ENCODE measurements at places on chromosomes 11 and 22.

DNA sequence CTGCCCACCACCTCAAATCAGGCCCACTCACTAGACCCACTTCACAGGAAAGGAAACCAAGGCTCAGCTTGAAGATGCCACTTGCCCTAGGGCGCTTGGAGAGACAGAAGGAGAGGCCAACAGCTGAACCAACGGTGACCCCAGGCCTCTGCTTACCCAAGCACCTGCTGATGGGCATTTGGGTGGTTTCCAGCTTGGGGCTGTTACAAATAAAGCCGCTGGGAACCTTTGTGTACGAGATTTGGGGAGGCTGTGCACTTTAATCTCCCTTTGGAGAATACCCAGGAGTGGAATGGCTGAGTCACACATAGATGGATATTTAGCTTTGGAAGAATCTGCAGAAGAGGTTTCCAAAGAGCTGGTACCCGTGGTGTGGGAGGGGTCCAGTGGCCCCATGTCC, 50.9 kb upstream of the LINC01488 start:
- no peak for DNase-seq

DNA sequence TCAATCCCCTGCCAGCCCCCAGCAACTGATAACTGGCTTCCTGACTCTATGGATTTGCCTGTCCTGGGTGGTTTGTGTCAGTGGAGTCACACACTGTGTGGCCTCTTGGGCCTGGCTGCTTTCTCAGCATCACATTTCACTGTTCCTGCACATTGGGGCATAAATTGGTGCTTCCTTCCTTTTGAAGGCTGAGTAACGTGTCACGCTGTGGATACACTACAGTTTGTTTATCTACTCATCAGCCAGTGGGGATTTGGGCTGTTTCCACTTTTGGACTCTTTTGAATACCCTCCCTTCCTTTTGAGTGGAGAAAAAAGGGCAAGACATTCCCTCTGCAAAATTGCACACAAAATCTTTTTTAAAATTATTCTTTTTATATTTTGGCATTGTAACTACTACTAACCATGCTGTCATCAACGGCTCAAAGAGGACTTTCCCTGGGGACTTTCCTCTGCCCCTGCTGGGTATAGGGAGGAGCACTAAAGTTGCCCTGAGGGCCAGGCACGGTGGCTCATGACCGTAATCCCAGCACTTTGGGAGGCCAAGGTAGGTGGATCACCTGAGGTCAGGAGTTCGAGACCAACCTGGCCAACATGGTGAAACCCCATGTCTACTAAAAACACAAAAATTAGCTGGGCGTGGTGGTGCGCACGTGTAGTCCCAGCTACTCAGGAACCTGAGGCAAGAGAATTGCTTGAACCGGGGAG, 7.8 kb upstream of the CELSR1 start:
- DNase-seq: no peak

- no peak for DNase-seq
Observed at GRCh38 chr11:120142441-120143100, 4.7 kb upstream of the TRIM29 start.

DNA sequence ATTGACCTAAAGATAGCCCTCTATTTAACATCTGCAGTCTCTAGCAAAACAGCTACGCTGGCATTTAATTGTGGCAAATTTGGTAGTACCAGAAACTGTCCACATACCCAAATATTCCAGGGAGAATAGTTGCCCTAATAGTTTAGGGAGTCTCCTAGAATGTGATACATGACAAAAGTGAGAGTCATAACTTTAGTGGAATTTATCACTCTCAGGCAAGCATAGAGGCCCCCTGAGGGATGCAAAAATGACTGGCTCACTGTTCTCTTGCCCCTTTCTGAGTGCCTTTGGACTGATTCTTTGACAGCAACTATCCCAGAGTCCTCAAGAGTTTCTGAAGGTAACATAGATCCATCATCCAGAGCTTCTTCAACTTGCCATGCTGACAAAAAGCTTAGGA, 2.3 kb upstream of the OR51B4 start:
- no peak for DNase-seq

DNA sequence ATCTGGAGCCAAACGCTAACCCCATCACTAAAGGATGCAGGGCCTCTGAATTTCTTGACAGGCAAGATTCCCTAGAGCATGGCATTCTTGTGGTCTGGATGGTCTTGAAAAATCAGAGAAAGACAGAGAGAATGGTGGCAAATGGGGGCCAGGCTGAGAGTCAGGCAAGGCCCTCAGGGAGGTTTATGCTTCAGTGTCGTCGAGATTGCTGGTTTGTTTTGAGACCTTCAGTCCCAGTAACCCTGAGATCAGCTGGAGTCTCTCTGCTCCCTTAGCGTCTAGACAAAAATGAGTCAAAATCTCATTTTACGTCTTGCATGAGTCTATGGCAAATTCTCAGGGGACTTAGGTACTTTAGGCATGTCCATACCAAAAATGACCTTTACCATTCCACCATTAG, 539.3 kb downstream of the SOX6 start:
- no peak for DNase-seq

DNA sequence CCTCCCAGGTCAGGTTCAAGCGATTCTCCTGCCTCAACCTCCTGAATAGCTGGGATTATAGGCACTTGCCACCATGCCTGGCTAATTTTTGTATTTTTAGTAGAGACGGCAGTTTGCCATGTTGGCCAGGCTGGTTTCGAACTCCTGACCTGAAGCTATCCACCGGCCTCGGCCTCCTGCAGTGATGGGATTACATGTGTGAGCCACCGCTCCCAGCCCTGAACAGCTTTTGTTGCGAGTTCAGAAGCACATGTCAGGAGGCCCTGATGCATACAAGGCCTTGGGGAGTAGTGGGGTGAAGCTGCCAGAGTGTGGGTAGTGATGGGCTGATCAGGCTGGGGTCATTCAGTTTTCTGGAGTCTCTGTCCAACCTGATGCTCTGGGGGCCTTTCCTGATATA, 117.0 kb upstream of the C11orf87 start:
- no peak for DNase-seq

GRCh38 chr22:46026899-46027210, 49.9 kb upstream of the WNT7B start:
- no peak for DNase-seq

DNA sequence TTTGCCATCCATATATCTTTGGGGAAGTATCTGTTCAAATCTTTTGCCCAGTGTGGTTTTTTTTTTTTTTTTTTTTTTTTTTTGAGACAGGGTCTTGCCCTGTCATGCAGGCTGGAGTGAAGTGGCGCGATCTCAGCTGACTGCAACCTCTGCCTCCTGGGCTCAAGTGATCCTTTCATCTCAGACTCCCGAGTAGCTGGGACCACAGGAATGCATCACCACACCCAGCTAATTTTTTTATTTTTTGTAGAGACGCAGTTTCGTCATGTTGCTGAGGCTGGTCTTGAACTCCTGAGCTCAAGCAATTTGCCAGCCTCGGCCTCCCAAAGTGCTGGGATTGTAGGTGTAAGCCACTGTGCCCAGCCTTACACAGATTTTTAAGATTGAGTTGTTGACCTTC, 4.8 kb upstream of the FAM118A start:
- no peak for DNase-seq

DNA sequence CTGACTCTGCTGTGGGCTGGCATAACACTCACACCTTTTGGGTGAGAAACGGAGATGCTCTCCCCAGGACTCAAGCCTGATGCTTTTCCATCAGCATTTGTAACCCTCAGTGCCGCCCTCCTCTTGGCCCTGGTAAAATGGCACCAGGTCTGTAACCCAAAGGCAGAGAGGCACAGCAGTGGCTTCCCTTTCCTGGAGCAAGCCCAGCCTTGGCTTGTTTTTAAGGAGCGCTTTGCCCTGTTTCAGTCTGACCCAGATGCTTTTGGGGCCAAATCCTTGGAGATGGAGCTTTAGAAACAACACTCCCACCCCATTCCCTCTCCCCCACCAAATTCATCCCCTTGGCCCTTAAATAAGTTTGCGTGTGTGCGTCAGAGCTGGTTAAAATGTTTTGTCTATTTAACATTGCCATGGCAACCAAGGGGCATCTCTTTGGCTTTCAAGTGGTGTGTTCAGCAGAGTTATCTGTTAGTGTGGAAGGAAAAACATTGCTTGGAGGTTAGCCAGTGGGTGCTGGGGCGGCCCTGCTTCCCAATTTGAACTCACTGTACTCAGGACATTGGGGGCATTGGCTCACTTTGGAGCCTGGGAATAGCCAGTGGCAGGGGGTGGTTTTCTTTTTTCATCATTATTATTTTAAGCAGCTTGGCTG, 134.1 kb downstream of the NAV2 start:
- no peak for DNase-seq

GRCh38 chr11:6357222-6357621, 33.1 kb upstream of the SMPD1 start:
- DNase-seq: no peak

- DNase-seq: no peak
Observed at GRCh38 chr22:47623066-47623762, 860.8 kb downstream of the TBC1D22A start.

DNA sequence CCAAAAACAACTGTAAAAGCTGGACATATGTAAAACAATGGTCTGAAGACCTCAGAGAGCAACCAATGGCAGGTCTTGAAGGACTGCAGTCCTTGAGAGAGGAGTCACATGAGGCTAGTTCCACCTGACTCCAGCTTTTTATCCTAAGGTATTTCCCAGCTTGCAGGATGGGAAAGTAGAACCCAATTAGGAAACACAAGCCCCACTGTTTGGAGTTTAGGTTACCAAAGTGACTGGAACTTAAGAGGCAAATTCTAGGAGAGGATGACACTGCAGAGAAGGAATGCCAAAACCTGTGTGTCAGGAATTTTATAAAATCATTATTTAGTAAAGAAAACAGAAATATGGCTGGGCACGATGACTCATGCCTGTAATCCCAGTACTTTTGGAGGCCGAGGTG, 18.4 kb downstream of the OR2AT4 start:
- DNase-seq: no peak

- no peak for DNase-seq
Observed at GRCh38 chr11:19880088-19880345, 167.4 kb downstream of the NAV2 start.

DNA sequence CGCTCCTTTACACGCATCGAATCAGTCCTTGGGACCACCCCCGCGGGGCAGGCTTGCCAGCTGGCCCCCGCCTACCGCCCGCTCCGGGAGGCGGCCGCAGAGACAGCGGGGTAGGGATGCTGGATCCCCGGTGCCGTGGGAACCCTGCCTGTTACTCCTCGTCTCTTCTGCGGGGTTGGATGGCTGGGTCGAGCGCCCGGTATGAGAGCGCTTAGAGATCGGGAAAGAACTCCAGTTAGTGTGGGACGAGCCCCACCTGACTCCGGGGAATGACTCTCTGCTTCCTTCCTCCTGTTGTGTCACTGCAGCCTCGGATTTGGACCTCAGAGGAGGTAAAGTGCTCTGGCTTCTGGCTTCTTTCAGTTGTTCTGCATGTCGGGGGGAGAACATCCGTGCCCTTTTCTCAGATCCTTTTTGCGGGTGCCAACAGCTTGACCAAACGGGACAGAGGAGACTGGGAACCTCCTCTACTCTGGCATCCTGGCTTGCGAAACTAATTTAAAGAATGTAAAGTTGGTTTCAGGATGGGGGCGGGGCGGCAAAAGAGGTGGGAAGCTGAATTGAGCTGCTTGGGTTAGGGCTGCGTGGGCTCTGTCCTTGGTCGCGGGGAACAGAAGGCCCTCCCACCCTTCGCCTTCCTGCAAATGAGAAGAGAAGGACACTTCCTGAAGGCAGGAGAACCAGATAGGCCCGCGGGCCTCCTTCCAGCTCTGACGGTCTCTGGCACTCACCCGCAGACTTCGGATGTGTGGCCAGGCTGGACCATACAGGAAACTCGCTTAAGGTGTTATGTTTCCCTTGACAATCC, 938 bp downstream of the LAYN start:
- DNase-seq: no peak

DNA sequence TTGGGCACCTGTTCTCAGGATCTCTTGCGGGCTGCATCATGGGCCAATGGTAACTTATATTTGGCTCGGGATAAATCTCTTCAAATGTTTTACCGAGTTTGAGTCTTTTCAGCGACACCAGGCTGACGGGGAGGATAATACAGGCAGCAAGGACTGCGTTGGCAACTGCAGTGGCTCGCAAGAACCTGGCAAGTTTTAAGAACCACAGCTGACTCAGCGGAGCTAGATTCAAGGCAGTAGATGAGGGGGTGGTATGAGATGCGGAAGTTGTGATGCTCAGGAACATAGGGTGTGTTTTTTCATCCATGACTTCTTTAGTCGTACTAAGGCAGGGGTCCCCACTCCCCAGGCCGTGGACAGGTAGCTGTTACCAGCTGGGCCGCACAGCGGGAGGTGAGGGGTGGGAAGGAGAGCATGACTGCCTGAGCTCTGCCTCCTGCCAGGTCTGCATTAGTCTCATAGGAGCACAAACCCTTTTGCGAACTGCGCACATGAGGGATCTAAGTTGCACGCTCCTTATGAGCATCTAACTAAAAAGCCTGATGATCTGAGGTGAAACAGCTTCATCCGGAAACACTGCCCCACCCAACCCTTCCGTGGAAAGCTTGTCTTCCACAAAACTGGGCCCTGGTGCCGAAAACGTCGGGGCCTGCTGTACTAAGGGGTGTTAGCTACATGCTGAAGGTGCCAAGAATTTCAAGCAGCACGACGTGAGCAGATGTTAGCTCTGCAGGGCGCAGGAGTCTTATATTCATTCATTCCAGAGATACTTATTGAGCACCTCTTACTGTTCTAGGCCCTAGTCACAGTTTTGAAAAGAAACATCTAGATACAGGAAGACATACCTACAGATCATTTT, 6.4 kb upstream of the JAM3 start:
- no peak for DNase-seq

GRCh38 chr11:68996376-68997123, 15.8 kb upstream of the MRGPRD start:
- no peak for DNase-seq

DNA sequence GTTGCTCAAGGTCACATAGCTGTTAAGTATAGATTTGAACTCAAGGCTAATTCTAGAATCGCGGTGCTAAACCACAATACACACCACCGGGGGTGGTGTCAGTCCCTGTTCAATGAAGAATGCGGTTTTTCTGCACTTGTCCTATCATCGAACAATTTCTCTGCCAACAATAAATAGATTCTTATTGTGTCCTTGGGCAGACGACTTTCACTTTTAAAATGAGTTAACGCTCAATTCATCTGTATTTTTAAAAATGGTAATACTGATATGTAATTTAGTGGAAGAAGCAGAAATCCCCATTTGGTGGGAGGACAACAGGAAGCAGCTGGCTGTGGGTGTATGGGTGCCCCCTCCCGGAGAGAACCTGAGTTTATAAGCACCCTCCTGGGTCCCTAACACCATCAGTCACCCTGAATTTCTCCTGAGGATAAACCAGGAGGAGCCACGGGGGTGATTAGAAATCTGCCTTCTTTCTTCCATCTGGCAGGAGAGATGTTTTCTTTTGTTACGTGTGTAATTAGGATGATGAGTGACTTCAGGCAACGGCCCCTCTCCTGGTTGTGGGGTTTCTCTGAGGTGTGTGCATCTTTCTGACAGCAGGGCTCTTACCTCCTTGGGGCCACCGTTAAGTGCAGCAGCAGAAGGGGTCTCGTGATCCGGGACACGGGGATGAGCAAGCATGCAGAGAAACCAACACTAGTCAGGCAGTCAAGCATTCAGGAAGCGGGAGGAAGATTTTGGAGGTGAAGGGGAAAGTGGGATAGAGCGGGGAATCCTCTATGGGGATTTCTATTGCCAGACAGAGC, 87.7 kb downstream of the GRAMD1B start:
- DNase-seq: no peak

GRCh38 chr11:45110562-45110961, 35.9 kb upstream of the PRDM11 start:
- DNase-seq: no peak
